ENCODE measurements at places on chromosomes 12 and 14. TPM values are rescaled to one million over a fixed set of nuclear protein-coding genes. Genes with fewer than 3 reads are reported as not detected.

ARL6IP4 gene
- total RNA-seq: 180 TPM

DNA sequence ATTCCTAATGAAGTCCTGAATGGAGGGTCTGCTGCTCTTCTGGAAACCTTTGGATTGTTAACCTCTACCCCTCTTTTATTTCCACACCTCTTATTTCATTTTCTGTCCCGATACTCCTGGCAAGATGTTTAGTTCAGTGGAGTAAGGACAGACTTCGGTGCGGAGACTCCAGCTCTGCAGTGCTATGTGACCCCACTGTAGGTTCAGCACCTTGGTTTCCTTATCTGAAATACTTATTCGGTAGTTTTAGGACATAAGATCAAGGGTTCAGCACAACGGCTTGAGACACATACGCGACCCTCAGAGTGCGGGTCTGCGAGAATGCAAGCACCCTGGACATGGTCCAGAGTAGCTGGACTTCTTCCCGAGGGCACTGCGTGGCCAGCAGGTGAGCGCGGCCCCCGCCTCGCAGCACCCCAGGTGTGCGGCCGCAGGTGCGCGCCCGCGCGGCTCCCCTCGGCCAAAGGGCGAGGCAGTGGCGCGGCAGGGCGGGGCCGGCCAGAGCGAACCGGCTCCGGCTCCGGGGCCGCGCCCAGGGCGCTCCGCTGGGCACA lies 465 bp upstream of the FGD4 start:
- DNase-seq: no peak

DNA sequence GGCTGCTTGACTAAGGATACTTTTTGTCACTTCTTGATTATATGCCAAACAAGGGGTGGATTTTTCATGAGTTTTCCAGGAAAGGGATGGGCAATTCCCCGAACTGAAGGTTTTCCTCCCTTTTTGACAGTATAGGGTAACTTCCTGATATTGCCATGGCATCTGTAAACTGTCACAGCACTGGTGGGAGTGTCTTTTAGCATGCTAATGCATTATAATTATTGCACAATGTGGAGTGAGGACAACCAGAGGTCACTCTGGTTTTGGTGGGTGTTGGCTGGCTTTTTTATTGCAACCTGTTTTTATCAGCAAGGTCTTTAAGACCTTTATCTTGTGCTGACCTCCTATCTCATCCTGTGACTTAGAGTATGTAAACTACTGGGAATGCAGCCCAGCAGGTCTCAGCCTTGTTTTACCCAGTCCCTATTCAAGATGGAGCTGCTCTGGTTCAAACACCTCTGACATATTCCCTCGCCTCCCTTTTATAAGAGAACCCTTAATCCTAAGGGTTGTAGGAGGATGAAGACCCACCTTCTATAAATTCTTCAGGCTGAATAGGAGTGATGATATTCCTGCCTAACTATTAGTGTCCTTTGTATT lies 471.2 kb downstream of the ATP23 start:
- DNase-seq: no peak

STXBP6 gene
- total RNA-seq: not detected

DNA sequence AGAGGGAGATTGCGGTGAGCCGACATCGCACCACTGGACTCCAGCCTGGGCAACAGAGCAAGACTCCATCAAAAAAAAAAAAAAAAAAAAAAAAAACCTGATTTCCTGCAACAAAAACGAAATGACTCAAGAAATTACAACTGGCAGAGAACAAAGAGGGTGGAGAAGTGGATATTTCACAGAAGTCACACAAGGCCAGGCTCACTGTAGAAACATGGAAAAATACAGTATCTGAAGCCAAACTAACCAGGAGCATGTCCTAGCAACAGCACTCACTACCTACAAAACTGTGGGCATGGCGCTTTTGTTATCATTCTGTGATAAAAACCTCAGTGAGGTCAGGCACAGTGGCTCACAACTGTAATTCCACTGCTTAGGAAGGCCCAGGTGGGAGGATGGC lies 11.7 kb upstream of the MMP17 start:
- DNase-seq: no peak

NFATC4 gene
- total RNA-seq: not detected

KRT77 gene
- total RNA-seq: not detected

DNA sequence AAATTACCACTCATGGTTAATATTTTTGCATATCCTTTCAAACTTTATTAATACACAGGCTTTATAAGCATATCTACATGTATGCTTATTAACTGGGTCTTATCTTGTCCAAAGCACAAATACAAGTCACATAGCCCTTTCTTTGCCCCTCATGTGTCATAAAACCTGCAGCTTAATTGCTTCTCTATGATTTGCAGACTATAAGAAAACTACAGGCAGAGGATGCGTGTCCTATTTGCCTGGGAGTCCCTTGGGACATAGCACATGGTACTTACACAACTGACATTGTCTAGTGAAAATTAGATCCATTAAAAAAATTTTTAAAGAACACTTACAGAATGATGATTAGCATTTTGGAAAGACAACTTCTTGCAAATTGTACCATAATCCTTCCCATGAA lies 190.5 kb upstream of the PLEKHA5 start:
- DNase-seq: no peak

DNA sequence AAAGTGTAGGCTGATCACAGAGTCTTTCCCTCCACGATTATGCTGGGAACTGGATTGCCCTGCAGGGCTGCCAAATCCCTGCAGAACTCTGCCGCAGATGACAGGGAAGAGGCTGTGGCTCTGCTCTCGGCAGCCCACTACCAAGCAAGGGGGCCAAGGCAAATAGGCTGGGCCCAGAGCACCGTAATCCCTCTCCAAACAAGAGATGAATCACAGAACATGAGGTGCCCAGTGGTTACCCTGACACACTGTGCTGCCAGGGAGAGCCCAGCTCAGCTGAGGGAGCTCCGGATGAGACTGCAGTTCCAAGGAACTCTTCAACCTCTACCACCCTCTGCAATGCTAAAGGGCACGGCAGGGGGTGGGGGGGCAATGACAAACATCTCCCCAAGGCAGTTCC lies 33.9 kb downstream of the STON2 start:
- DNase-seq: no peak

GRCh38 chr14:99699085-99699760 lies 15.1 kb downstream of the CYP46A1 start:
- DNase-seq: no peak

- no peak for DNase-seq
Observed at GRCh38 chr12:480831-481816, 21.4 kb downstream of the B4GALNT3 start.

DNA sequence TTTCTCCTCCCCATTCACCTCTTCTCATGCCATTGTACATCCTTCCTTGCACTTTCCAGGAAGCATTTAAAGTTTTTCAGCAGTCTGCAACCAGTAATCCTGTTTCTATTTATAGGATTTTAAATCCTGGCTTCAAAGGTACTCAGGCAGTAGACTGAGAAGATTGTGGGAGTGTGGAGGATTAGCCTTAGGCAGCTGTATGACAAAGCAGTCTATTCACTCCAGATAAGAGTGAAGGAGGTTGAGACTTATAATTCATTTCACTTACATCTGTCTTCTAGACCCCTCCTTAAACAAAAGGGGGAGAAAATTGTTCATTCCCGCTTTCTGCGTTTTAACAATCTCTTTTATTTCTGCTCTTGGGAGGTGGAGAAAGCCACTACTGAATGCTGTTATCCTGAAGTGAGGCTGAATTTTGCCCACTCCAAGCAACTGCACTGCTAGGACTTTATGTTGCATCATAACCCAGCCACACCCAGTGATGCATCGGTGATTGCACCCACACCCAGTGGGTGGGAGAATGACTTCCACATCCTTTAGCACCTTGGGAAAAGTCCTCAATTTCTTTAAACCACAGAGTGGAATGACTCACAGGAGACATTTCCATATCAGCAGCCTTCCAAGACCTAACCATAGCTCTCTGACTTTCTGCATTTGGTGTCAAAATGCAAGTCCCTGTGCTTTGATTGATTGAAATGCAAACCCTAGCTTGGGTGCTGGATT lies 382.5 kb upstream of the ATP2B1 start:
- peak; percentile 47 for DNase-seq

DNA sequence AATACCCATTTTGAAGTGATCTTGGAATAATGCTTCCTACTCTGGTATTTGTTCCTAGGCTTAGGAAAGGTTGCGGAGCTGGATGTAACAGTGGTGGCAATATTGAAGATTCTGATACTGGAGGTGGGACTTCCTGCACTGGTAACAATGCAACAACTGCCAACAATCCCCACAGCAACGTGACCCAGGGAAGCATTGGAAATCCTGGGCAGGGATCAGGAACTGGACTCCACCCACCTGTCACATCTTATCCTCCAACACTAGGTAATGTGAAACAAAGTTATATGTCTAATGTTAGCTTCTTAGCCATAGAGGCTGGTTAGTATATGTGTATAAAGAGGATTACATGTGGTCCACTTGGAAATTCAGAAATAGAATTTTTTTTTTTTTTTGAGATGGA lies 197.9 kb downstream of the PCNX1 start:
- no peak for DNase-seq

PMEL gene
- total RNA-seq: 1.5 TPM

GRCh38 chr14:89884761-89885160 lies 69.8 kb downstream of the EFCAB11 start:
- DNase-seq: no peak

ADAMTS20 gene
- total RNA-seq: not detected

HOXC11 gene
- total RNA-seq: not detected

GPR132 gene
- total RNA-seq: 34.2 TPM

DNA sequence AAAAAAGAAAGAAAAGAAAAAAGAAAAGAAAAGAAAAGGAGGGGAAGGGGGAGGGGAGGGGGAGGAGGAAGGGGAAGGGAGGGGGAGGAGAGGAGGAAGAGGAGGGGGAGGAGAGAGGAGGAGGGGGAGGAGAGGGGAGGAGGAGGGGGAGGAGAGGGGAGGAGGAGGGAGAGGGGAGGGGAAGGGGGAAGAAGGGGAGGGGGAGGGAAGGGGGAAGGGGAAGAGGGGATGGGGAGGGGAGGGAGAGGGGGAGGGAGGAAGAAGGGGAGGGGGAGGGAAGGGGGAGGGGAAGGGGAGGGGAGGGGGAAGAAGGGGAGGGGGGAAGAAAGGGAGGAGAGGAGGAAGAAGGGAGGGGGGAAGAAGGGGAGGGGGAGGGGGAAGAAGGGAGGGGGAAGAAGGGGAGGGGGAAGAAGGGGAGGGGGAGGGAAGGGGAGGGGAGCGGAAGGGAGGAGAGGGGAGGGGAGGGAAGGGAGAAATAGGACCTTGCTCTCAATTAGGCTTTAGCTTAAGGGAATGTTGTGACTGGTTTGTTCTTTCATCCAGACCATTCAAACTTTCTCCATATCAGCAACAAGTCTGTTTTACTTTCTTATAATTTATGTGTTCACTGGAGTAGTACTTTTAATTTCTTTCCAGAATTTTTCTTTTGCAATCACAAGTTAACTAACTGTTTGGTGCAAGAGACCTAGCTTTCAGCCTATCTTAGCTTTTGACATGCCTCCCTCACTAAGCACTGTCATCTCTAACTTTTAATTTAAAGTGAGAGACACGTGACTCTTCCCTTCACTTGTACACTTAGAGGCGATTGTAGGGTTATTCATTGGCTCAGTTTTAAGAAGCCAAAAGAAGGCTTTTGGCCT lies 76.5 kb upstream of the EGLN3 start:
- DNase-seq: no peak

GRCh38 chr12:81942594-81942993 lies 183.4 kb upstream of the PPFIA2 start:
- DNase-seq: no peak

GRCh38 chr12:115609347-115609746 lies 668.1 kb downstream of the MED13L start:
- no peak for DNase-seq

EPYC gene
- total RNA-seq: not detected

GRCh38 chr12:53344824-53345485 lies 8.8 kb upstream of the SP7 start:
- DNase-seq: peak; percentile 86

DNA sequence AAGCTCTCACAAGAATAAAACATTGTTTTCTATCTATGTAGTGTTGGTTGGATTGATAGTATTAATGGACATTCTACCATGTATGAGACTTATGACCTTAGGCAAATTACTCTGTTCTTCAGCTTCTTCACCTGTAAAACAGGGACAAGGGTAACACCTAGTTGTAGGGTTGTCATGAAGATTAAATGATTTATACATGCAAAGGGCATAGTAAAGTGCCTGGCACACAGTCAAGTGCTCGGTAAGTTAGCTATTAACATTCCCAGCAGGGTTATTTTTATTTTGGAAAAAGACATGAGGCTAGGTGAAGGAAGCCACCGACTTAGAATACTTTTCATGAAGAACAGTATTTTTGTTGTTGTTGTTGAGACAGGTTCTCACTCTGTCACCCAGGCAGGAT lies 71.2 kb upstream of the PLXNC1 start:
- no peak for DNase-seq

DNA sequence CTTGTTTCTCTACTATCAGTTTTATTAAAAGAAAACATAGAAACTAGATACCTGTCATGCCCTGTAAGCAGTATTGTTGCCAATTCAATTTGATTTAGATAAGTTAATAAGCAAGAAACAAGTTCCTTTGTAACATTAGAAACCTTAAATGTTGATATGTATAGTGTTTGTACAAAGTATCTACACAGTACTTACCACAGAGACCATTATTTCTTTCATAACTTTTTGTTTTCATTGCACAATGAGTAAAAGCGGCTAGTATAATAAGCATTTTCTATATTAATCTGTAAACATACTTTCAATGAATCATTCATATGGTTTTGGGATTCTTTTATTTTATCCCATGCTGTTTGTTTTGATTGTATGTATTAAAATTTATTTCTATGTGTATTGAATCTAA lies 305.1 kb downstream of the TTC6 start:
- no peak for DNase-seq

TAS2R8 gene
- total RNA-seq: not detected

DNA sequence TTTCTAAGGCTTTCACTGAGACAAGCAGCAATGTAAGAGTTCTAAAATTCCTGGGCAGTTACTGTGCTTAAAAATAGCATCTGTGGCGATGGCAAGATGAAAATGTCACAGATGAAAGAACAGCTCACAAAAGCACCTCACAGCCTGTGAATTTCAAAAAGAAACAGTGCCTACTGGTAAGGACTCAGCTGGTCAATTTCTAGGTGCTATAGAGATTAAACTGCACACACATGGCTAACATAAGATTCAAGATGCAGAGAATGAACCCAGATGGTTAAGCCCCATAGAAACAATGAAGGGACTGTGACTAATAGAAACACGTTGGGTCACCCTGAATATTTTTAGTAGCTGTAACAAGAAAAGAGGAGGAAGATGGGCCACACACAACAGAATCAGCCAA lies 12.0 kb upstream of the IL26 start:
- no peak for DNase-seq

SLC25A47 gene
- not detected for total RNA-seq

GRCh38 chr12:131221061-131221956 lies 267.6 kb downstream of the ADGRD1 start:
- no peak for DNase-seq

- no peak for DNase-seq
Observed at GRCh38 chr14:37047996-37048395, 124.4 kb downstream of the SLC25A21 start.

DNA sequence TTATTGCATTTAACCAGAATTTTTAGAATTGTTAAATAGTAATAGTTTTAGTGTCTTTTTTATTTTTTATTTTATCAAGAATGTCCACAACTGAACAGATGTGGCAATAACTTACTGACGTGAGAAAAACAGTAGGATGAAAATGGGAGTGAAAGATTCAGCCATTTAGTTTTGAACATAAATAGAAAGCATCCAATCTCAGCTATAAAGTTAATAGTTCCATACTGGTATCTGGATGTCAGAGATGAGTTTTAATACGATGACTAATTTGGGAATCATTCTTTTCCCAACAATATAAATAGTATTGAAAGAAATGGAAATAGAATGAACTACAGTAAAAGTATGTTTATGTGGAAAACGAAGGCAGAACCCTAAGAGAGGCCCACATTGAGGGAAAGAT lies 159.4 kb downstream of the EPS8 start:
- no peak for DNase-seq

- no peak for DNase-seq
Observed at GRCh38 chr14:91918186-91918883, 29.2 kb downstream of the FBLN5 start.
